ENCODE measurements at places on chromosomes 6 and 20.

GRCh38 chr6:6246544-6246943 lies 73.9 kb downstream of the F13A1 start:
- DNase-seq: no peak

DNA sequence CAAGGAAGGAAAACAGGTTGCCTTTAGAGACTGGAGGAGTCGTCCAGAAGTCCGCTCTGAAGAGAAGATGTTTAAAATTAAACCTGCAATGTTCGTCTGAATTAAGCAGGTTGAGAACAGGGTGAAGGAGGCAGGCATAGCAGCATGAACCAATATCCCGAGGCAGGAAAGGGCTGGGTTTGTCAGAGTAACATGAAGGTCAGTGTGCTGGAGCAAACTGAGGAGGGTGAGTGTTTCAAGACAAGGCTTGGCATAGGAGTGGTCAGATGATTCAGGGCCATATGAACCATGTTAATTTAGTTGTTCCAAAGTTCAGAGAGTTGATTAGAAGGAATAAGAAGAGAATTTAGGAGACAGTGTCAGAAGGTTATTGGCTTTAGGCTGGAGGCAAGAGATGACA lies 93.3 kb downstream of the UTRN start:
- no peak for DNase-seq

DNA sequence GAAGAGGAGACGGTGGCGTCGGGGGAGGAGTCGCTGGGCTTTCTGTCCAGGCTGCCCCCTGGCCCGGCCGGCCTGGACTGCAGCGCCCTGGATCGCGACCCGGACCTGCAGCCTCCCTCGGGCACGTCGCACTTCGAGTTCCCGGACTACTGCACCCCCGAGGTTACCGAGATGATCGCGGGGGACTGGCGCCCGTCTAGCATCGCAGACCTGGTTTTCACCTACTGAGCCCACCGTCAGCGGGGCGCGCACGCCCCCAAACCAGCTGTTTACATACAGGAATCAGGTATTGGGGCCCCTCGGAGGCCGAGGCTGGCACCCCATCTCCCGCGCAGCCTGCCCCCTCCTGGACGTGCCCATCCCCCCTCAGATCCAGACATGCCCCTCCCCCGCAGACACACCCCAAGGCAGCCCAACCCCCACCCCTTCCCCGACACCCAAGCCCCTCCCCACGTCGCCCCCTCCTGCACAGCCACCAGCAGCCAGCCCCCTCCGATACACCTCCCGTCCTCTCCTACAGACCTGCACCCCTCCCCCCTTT lies 1.4 kb downstream of the SOX12 start:
- DNase-seq: no peak

GRCh38 chr6:116035616-116036015 lies 25.1 kb downstream of the FRK start:
- no peak for DNase-seq

- no peak for DNase-seq
Measured at GRCh38 chr6:108116546-108117426, 42.2 kb upstream of the OSTM1 start.

GRCh38 chr6:7106215-7106751 lies 1.5 kb upstream of the RREB1 start:
- no peak for DNase-seq

- no peak for DNase-seq
Measured at GRCh38 chr6:125598422-125598821, 151.0 kb upstream of the HEY2 start.

- no peak for DNase-seq
Measured at GRCh38 chr6:144219056-144219685, 66.0 kb upstream of the UTRN start.

DNA sequence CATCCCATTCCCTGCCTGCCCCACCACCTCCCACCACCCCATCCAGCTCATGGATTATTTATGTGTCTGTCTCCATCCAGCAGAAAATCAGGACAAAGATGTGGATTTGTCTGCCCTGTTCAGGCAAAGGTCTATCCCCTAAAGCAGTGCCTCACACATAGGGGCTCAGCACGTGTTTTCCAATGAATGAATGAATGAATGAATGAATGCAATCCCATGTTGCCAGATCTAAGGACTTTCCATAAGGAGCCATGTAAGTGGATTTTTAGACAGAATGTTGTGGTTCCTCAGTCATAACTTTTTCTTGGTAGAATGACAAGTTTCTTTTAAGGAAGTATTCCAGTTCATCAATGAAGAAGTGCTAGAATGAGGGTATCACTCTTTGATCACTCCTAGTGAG lies 133.7 kb downstream of the RNASET2 start:
- no peak for DNase-seq

- no peak for DNase-seq
Measured at GRCh38 chr6:133778414-133779130, 110.3 kb upstream of the TCF21 start.

DNA sequence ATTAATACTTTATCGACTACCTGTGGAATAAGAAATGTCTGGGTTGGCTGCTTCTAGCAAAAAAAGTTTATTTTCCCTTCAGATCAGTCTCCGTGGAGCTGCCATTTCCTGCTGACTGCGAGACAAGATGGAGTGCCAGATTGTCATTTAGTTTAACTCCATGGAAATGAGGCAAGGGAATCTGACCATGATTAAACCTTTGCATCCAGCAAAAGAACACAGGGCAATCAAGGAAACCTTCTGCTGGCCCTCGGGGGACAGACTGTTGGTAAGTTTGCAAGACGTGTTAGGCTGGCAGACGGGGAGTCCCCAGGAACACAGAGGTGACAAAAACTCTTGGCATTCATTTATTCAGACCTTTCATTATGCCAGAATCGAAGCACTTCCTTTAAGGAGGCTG lies 52.2 kb upstream of the SPACA1 start:
- no peak for DNase-seq

- no peak for DNase-seq
Measured at GRCh38 chr6:30918670-30919069, 4.6 kb downstream of the VARS2 start.

- DNase-seq: no peak
Measured at GRCh38 chr6:21595285-21596144, 2.0 kb downstream of the SOX4 start.

DNA sequence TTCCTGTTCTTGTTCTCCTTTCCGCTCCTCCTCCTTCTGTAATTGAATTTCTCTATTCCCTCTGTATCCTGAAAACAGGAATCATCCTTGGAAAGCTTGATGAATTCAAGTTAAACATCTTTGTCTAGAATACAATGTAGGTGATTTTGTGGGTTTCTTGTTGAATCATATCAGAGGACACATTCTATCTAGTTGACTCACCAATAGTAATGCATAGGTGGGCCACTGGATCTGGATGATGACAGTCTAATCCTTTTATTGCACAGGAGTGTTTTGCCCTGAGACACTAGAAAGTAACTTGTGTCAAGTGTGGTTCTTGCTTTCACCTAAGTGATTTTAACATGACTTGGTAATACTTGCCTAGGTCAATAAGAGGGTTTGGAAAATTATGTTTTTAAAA lies 164.3 kb downstream of the RFPL4B start:
- no peak for DNase-seq

GRCh38 chr6:137017081-137017480 lies 27.7 kb downstream of the IL20RA start:
- no peak for DNase-seq

DNA sequence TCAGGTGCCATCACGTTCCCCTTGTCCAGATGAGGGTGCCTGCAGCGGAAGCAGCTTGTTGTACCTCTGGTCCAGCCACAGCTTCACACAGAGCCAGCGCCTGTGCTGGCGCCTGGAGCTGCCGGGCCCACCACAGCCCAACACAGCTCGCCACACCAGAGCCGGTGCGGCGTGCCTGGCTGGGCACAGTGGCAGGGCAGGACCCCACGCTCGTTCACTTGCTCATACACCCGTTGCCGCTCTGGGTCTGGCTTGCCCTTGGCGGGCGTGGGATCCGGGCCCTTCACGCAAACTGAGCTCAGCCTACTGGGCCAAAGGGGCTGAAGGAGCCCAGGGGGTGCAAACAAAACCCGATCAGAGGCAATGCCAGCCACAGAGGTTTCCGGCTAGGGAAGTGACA lies 492.5 kb upstream of the MANEA start:
- DNase-seq: no peak

- DNase-seq: no peak
Measured at GRCh38 chr6:11248974-11249761, 16.7 kb upstream of the NEDD9 start.

GRCh38 chr6:35435074-35435837 lies 16.9 kb upstream of the FANCE start:
- DNase-seq: no peak

GRCh38 chr20:16241911-16242310 lies 331.3 kb downstream of the KIF16B start:
- no peak for DNase-seq

DNA sequence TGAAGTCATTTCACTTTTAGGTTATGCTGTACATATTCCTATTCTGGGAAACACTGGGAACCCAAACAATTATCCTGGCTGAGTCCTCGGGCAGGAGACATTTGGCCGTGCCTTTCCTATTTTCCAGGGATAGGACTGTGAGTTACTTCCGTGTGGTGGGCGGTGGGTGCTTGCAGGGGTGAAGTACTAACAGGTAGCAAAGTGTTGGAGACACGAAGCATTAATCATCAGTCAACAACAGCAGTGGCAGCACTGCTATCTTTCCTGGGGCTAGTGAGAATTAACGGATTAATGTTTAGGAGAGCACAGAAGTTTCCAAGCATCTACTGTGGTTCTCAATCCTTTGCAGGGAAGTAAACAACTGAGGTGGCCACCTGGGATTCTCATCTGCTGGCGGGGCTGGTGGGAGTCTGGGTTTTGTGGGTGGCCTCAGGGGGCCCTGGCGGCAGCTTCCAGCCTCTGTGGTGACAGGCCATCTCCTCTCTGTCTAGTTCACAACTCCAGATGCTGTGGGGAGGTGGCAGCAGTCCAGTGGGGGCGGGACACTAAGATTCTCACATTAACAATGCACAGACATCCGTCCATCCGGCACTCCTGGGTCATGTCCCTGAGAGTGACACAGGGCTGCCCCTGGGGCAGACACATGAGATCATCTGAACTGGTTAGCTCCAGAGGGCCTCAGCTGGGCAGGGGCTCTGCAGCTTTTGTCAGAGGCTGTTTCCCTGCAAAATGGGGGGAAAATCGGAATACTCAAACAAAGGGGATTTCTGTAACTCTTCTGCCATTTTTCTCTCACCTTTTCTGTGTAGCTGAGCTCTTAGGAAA lies 90.9 kb downstream of the GJA10 start:
- no peak for DNase-seq

- no peak for DNase-seq
Measured at GRCh38 chr6:56835612-56836011, 119.3 kb upstream of the BEND6 start.

- DNase-seq: no peak
Measured at GRCh38 chr6:54614499-54615195, 231.9 kb upstream of the FAM83B start.

DNA sequence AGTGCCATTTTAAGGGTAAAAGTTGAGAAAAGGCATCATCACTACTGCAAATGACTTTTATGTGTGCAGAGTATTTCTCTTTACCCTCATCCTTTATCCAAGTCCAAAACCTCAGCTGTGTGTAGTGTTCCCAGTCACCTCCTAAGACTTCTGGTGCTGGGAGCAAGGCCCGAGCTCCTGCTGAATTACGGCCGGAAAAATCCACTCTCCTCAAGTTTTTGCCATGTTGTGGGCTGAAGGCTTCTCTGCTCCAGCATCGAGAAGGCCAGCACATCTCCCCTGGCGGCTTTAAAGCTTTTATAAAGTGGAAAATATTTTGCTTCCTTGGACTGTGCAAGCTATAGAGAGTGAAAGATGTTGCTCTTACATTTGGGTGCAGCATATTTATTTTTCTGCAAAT lies 153.2 kb upstream of the THBS2 start:
- no peak for DNase-seq

DNA sequence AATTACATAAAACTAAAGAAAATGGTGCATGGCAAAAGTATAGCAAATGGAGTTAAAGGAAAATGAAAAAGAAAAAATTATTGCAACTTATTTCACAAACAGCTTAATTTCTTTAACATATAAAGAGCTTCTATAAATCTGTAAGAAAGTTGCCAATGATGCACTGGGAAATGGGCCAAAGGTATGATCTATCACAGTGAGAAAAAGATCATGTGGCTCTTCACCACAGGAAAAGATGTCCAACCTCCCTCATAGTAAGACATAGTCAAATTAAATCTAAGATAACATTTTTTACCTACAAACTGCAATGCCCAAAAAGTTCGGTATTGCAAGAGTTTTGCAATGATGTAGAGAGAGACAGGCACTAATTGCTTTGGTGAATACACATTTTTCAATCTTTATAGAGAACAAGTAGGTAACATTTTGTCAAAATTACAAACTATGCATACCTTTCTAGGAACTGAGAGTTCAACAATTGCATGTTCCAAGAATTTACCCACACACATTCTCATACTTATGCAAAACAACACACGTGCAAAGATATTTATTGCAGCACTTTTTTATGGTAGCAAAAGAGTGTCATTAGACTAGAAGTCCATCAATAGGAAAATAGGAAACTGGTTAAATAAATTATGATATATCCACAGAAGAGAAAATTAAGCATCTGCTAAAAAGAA lies 372.6 kb downstream of the QKI start:
- DNase-seq: no peak

DNA sequence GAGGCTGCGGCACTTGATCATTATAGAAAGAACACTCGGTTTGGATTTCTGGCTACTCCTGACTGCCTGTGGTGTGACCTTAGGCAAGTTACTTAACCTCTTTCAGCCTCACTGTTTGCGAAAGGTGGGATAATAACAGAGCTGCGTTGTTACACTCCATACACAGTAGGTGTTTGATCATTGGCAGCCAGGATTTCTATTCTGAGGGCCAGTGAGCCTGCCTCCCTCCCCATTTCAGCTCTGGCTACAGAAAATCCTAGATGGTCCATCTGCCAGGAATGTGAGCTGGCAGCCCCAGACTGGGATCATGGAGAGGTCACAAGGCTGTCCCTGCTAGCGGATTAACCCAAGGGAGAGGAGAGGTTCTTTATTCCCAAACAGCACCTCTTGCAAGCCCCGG lies 2.7 kb downstream of the KCNB1 start:
- no peak for DNase-seq

GRCh38 chr6:80502871-80503270 lies 396.4 kb downstream of the BCKDHB start:
- no peak for DNase-seq

- DNase-seq: no peak
Measured at GRCh38 chr6:79239536-79240168, 5.2 kb upstream of the HMGN3 start.

DNA sequence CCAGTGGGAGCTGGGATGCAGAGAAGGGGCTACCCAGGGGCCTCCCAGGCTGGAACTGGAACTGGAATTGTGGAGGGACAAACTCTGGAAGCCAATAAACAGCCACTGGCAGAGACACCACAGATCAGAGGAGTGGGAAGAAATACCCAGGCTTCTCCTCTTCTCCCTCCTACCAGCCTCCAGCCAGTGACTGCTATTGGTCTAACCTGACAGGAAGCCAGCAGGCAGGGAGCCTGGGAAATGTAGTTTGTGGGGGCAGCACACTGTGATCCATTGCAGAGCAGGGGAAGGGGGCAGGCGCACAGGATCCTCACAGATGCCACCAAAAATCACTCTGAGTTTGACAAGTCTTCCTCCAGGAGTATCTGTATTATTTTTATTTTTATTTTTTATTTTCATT lies 12.1 kb upstream of the MLN start:
- no peak for DNase-seq

Data from stimulated activated CD8-positive, alpha-beta memory T cell treated with anti-CD3 and anti-CD28 coated beads, Interleukin-4, amount 100 ng/mL, for 1 hour (primary cell).